ENCODE measurements at places on chromosomes 7 and 10.

DNA sequence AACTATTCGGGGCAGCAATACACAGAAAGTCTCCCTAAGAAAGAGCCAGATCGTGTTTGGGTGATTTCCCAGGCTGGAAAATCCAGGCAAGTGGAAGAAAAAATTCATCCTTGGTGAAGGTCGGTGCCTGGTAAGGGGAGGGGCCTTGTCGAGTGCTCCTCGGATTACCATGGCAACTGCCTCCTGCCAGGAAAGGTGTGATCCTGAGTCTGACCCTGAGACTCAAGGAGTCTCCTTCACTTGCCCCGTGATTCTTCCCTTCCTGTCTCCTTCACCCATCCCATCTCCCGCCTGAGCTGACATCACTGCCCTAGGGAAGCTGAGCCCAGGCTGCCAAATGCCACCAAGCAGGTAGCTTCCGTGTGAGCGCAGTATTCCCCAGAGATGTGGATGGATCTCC lies 112.2 kb downstream of the MYL10 start:
- DNase-seq = no peak

GRCh38 chr7:121456015-121456414 lies 59.9 kb upstream of the FAM3C start:
- DNase-seq = no peak

- no peak for DNase-seq
These were observed 32.4 kb upstream of the TCF7L2 start for GRCh38 chr10:112917681-112918080.

- DNase-seq = no peak
These were observed 75.4 kb downstream of the ATXN7L1 start for GRCh38 chr7:105800849-105801534.

DNA sequence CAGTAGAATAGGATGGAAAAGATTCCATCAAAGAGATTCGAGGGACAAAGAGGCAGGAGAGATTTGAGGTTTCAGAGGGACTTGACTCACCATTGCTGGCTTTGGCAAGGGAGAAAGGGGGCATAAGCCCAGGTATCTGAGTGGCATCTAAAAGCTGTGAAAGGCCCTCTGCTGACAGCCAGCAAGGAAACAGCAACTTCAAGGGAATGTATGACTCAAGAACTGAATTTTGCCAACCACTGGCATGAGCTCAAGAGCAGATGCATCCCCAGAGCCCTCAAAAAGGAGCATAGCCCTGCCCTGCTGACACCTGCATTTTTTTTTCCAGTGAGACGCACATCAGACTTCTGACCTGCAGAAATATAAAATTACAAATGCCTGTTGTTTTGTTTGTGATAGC lies 19.6 kb upstream of the ADAM12 start:
- DNase-seq = no peak

DNA sequence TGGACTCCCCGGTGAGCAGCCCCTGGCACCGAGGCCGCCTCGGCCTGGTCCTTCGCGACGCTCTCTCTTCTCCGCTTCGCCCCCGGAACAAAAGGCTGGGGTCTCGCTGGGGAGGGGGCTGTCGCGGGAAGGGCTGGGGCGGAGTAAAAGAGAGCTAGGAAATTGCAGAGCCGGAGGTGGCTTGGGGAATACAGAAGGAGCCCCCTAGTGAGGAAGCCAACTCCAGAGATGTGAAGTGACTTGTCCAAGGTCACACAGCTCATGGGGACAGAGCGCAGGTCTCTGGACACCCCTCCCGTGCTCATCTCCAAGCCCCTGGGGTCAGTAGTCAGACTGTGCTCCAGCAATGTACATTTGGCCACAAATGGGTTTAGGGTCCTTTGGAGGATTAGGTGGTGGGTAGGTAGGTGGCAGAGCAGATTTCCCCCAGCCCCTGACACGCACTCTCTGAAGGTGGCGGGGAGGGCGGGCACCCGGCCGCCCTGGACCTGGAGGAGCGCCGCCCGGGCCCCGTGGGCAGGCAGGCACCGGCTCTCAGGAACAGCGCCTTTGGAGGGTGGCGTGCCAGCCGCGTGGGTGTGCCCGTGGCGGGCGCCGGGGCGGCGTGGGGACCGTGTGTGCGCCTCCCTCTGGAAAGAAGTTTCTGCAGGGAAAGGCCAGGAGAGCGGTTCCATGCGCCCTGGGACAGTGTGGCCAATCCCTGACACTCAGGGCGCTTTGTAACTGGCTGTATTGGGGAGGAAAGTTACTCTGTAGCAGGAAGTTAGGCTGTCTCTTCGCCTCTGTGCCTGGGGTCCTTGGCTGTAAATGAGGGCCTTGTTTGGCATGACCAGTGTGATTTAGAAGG lies 910 bp downstream of the WIPF3 start:
- no peak for DNase-seq

Data from stimulated activated naive CD4-positive, alpha-beta T cell (primary cell).